ENCODE measurements at places on chromosomes 16 and 17. TPM values are rescaled to one million over a fixed set of nuclear protein-coding genes. Genes with fewer than 3 reads are reported as not detected.

Gene HSD17B1
- 0.94 TPM for total RNA-seq

Gene ST6GALNAC1
- 7.4 TPM for total RNA-seq

Gene TBC1D3H
- not detected for total RNA-seq

Gene KRTAP3-1
- not detected for total RNA-seq

Gene HOXB1
- total RNA-seq: not detected

Gene TSPAN10
- 0.38 TPM for total RNA-seq

GRCh38 chr16:58119509-58119845 lies 9.7 kb downstream of the CFAP20 start:
- DNase-seq: no peak

GRCh38 chr17:3603119-3603869 lies 5.9 kb downstream of the TRPV1 start:
- DNase-seq: no peak

GRCh38 chr17:77163001-77163400 lies 22.2 kb downstream of the SEC14L1 start:
- DNase-seq: no peak

DNA sequence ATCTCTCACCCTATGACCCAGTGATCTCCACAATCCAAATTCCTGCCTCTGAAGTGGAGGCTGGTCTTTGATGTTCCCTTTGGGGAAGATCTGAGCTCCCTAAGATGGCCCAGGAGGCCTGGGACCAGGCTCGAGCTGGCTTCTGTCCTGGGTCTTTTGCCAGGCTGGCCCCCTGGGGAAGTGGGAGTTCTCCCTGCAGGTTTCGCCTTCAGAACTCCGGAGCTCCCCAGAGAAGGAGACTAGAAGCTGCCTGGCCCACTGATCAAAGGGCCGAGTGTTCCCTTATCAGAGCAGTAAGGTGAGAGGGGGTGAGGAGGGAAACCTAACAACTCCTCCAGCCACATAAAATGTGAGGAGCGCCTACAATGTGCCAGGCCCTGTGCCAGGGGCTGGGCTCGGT lies 147.1 kb downstream of the IRF8 start:
- DNase-seq: no peak

- DNase-seq: no peak
Measured at GRCh38 chr17:71085238-71086033, 916.1 kb downstream of the KCNJ2 start.

- DNase-seq: no peak
Measured at GRCh38 chr17:64230791-64231408, 32.2 kb downstream of the TEX2 start.

GRCh38 chr17:21573961-21574610 lies 118.2 kb upstream of the KCNJ18 start:
- peak; percentile 88 for DNase-seq

GRCh38 chr16:314795-315299 lies 31.9 kb downstream of the PDIA2 start:
- DNase-seq: no peak

- DNase-seq: no peak
Measured at GRCh38 chr16:59242556-59242955, 508.4 kb upstream of the GOT2 start.

- no peak for DNase-seq
Measured at GRCh38 chr17:79929257-79930061, 90.2 kb upstream of the CBX4 start.
